ENCODE measurements at places on chromosomes 3 and 15.
A peak's percentile ranks its signal among the peaks of the same experiment; 100 is the strongest.

- DNase-seq = no peak
Measured at GRCh38 chr3:44529927-44530326, 25.1 kb upstream of the ZKSCAN7 start.

GRCh38 chr3:152244517-152244888, 24.2 kb upstream of the MBNL1 start:
- no peak for DNase-seq

GRCh38 chr3:23071758-23072157, 131.4 kb upstream of the UBE2E2 start:
- DNase-seq = no peak

DNA sequence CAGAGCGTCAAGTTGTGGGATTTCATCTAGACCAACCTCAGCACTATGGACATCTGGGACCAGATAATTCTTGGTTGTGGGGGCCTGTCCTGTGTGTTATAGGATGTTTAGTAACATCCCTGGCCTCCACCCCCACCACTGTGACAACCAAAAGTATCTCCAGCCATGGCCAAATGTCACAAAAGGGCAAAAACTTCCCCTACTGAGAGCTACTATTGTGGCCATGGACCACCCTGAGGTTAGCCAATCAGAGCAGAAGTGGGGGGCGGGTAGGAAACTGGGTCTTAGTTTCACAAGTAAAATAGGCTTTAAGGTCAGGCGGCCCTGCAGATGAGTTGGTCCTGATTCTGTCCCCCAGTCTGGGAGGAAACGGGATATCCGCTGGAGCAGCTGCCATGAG, 25.4 kb downstream of the KIF7 start:
- peak; percentile 7 for DNase-seq

DNA sequence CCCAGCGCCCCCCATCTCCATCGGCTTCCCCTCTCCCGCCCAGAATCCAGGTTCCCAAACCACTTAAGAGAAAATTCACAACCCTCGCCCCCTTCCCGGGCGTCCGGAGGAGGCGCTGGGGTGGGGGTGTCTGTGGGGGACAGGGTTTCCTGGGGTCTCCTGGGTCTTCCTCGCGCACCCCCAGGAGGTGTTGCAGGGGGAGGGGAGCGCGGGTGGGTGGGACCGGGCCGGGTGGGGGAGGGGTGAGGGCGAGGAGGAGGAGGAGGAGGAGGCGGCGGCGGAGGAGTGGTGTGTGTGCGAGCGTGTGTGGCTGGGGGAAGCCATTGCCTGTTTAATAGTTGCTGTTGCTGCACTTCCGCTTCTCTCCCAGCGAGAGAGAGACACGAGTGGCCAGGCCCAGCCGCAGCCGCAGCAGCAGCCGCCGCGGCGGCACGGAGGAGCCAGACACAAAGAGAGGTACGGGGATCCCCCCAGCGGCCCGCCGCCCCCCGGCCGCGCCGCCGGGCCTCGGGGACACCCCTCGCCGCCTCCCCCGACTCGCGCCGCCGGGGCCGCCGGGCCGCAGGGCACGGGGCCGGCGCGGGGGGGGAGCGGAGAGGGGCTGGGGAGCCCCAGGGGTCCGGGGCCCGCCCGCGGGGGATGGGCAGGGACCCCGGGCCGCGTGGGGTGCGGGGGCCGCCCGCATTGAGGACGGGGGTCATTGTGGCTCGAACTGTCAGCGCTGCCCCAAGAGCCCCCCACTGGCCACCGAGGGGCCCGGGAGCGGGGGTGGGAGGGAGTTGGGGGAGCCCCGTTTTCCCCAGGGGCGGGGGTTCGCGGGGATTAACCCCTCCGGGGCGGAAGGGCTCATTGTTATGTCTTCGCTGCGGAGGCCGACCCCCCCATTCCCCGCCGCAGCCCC, at the start of gene UBE2E1:
Gene UBE2E1, plus strand, starts transcription at position 323 of the 901 bp plus-strand sequence. CDS start 1,315 bp downstream, outside the sequence.
- peak; percentile 90 for DNase-seq

DNA sequence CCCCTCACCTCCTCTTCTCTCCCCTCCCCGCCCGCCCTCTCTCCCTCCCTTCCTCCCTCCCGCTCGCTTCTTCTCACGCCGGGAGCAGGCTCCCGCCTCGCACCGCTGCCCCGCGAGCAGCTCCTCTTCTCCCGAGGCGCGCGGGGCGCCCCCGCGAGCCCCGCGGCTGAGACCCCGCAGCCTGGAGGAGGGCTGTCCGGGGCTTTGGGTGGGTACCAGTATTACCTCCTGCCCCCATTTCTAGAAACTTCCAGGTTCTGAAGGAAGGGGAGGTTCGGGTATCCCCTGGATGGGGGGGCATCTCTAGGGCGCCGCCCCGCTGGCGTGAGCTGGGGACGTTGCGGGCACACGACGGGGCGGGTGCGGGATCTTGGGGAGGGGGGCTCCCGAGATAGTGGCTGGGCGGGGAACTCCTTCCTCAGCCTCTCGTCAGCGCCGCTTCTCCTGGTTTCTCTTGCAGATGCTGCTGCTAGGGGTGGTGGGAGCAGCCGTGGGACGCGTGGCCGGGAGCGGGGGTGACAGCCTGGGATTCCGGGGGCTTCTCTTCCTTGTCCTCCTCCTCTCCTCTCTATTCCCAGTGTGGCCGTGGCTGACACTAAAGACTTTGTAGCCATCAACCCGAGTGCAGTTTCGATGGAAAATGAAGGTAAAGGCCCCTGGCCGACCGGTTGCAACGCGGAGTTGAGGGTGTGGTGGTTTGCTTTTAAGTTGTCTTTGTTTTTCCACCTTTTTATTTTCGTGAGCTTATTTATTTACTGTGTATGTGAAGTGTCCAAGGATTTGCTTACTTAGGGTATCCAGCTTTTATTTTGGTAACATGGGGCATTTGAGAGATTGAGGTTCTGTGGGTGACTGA, 474 bp downstream of the ATP2C1 start:
- DNase-seq = peak; percentile 32

DNA sequence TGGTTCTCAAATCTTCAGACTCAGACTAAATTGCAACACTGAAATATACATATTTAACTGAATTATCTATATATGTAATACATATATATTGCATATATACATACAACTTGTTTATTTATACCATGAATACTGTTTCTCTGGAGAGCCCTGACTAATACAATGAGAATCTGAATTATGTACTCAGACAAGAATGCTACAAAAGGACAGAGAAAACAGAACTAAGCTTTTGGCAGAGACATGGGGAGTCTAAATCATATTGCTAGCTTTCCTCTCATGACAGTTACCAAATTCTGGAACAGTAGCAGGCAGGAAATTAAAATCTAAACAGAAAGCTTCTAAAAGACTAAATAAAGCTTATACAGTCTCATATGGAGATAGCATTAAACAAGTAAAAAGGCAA, 142.4 kb upstream of the KCNMB2 start:
- DNase-seq = no peak

DNA sequence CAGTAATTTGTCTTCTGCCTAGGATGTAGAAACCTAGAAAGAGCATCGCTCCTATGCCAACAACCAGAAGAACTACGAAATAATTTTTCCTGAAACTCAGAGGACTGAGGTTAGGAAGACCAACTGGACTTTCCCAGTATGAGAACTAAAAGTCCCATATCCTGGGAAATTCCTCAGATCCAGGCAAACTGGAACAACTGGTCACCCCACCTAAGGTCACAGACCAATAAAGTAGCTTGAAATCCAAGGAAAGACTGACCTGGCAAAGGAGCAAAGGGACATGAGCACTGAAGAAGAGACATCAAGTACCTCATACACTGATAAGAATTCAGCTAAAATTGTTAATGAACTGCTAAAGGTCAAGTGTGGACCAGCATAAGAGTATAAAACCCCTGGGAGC, 6.6 kb downstream of the RPL39L start:
- no peak for DNase-seq

GRCh38 chr3:173747427-173747826, 349.9 kb downstream of the NLGN1 start:
- DNase-seq = no peak

- no peak for DNase-seq
Measured at GRCh38 chr15:67976506-67977073, 77.5 kb upstream of the PIAS1 start.

DNA sequence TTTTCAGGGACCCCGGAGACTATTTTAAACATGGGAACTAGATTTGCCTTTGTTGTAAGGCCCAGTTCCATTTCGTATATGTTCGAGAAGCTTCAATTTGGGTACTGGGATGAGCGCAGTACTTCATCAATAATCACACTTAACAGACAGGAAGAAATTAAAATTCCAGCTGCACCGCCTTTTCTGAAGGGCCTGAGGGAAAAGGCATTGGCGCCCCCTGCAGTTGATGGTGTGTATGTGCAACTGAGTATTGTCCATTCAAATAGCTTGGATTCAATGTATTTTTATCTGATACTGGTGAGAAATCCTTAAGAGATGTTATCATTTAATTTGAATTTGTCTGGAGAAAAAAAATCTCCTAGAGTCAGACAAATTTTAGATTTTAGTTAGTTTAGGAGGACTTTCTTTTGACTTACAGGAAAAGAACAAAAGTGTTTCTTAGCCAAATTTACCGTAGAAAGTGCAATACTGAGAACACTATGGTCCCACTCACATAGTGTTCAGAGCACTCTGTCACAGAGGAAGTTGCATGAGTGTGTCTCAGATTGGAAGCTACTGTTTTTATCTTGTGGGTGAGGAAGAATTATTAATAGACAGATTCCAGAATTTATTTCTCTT, 5.4 kb upstream of the ALDH1A2 start:
- no peak for DNase-seq

DNA sequence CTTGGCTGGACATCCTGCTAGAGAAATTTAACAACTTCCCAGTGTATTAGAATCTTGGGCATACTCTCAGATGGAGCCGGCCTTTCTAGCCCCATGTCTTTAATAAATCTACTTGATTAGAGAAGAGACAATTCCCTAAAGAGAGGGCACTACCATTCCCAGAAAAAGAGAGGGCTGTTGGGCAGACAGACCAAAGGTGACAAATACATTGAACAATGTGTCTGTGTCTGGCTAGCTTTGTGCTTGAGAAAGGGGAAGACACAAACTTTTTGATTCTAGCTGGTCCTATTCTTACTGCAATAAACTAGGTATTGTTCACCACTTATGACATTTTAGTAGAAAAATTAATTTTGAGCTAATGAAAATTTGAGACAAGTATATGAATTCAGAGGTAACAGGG, 57.7 kb downstream of the DUT start:
- DNase-seq = no peak

- DNase-seq = no peak
Measured at GRCh38 chr3:72768936-72769335, 79.3 kb downstream of the SHQ1 start.

DNA sequence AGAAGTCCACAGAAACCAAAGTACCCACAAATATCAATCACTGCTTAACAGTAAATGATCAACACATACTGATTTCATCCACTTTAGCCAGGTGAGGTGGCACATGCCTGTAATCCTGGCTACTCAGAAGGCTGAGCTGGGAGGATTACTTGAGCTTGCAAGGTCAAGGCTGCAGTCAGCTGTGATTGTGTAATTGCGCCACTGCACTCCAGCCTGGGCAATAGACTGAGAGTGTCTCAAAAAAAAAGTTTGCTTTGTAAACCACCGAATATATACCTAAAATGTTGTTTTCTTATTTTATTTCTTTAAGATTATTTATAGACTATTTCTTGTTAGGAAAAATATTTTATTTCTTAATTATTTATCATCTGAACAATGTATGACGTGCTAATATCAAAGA, 8.7 kb upstream of the ATP13A4 start:
- DNase-seq = no peak

- DNase-seq = no peak
Measured at GRCh38 chr3:180199417-180199995, 162.8 kb upstream of the PEX5L start.

DNA sequence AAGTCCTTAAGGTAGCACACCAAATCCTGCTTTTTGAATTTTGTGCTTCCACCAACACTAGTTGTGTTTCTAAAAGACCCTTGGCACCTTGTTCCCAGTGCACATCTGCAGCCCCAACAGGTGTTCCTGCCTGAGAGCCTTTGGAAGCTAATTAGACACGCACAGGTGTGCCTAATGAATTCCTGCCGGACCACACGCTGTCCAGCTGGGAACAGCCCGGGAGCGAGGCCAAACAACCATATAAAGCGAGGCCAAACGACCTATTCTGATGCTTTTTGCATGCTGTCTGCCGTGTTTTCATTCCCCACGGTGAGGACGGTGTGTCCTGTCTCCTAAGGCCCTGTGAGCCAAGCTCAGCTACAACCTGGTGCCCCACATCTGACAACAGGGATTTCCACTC, 99.5 kb downstream of the ATG7 start:
- no peak for DNase-seq

GRCh38 chr3:31027191-31027761, 132.8 kb upstream of the GADL1 start:
- no peak for DNase-seq

DNA sequence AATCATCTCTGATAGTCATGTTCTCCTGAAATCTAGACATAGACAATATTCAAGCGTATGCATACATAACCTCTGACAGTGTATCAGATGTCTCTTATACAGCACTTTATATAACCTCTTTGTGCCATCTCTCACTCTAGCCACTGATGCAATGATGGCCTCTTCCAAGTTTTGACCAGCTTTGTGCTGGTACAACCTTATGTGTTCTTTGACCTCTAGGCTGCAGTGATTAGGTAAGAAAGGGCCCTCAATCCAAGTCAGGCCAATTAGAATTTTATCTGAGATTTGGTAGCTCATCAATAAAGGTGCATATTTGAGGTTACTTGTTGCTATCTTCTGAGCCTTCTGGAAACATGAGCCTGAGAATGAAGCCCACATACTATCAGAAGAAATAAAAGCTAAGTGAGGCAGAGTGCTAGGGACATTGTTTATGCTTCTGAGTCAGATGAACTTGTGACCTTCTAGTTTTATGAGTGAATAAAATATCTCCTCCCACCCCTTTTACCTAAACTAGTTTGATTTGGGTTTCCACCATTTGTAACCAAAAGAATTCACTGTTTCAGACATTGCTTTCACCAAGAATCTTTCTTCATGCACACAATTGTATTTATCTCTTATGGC, 283.2 kb upstream of the SUCLG2 start:
- DNase-seq = no peak

DNA sequence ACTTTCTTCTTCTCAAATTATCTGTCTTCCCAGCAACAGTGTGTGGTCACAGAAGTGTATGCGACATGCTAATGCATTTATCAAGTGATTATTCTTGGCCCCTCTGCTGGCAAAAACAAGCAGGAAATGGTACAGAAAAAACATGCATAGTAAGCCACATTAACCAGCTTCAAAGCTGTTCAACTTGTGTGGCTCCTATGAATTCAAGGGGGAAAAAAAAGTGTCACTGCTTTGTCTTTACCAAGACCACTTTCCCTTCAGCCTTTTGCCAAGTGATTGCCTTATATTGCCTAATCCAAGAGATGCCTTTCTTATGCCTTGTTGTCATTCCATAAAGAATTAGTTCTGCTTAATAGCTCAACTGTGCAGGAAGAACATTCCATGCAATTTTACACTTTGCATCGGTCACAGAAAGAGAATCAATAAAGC, 39.1 kb downstream of the PRTG start:
- no peak for DNase-seq

- peak; percentile 57 for DNase-seq
Measured at GRCh38 chr3:4985330-4986174, 6.3 kb downstream of the BHLHE40 start.
